Naive thymus-derived CD8-positive, alpha-beta T cell (primary cell): ENCODE measurements at places on chromosomes 12 and 14. TPM values are rescaled to one million over a fixed set of nuclear protein-coding genes. Genes with fewer than 3 reads are reported as not detected.

GRCh38 chr12:3022411-3022810 is 54.8 kb upstream of the TSPAN9 start:
- no peak for DNase-seq

DNA sequence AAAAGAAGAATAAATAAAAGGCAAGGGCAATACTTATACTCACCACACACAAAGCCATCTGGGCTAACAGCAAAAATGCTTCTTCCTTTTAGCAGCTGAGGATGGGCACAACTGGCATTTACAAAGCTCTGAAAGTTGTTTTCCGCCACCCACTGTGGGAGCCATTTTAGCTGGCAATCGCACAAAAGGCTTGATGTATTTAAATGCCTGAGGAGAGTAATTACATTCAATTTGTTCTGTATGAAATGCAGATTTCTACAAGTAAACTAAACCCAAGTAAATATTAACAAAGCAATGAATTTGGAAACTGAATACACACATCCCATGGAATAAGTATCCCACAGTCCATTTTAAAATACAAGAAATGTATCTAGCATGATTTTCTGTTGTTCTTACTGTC is 37.5 kb downstream of the LRIG3 start:
- no peak for DNase-seq

The SIX1 gene
- not detected for total RNA-seq

The MAP1LC3B2 gene
- 1.6 TPM for total RNA-seq

The CYP46A1 gene
- 0.44 TPM for total RNA-seq

DNA sequence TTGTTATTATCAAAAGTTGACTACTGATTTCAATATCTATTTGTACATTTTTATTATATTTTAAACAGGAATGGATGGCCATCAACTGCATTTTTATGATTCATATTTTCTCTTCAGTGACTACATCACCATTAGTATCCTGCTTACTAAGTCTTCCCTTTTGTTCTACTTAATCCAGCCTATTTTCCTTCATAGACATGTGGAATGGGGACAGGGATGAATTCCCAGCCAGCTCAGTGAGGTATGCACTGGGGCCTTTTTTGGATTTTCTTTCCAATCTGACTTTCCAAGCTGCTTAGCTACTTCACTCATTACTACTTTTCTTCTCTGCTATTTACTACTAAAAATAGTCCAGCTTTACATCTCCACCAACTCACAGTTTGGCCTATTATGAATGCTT is 38.4 kb downstream of the AKAP6 start:
- DNase-seq = no peak

DNA sequence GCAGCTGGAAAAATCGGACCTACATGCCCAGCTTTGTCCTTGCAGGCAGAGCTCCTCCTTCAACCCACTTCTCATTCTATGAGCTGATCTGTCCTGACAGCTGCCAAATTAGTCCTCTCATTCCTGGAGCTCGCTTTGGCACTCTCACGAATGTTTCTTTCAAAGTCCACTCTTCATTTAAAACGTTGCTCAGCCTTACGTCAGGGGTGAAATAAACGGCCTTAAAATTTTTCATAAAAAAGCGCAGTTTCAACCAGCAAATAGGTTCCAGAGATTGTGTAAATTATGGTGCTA is 120.9 kb upstream of the HIF1A start:
- no peak for DNase-seq

GRCh38 chr14:101939646-101940170 is 24.7 kb upstream of the DYNC1H1 start:
- no peak for DNase-seq

GRCh38 chr14:49598189-49598484 is 603 bp upstream of the LRR1 start:
- DNase-seq = no peak

- no peak for DNase-seq
These were observed 17.2 kb downstream of the BDKRB2 start for GRCh38 chr14:96221841-96222240.

DNA sequence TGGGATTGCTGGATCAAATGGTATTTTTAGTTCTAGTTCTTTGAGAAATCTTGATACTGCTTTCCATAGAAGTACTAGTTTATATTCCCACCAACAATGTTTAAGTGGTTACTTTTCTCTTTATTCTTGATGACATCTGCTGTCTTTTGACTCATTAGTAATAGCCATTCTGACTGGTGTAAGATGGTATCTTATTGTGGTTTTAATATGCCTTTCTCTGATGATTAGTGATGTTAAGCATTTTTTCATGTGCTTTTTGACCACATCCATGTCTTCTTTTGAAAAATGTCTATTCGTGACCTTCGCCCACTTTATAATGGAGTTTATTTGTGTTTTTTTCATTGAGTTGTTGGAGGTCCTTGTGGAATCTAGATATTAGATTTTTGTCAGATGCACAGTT is 865.7 kb downstream of the SLC6A15 start:
- no peak for DNase-seq

GRCh38 chr12:76813265-76813664 is 49.4 kb downstream of the ZDHHC17 start:
- no peak for DNase-seq

The LRTM2 gene
- total RNA-seq = not detected
